ENCODE measurements at places on chromosomes 3 and 15.

DNA sequence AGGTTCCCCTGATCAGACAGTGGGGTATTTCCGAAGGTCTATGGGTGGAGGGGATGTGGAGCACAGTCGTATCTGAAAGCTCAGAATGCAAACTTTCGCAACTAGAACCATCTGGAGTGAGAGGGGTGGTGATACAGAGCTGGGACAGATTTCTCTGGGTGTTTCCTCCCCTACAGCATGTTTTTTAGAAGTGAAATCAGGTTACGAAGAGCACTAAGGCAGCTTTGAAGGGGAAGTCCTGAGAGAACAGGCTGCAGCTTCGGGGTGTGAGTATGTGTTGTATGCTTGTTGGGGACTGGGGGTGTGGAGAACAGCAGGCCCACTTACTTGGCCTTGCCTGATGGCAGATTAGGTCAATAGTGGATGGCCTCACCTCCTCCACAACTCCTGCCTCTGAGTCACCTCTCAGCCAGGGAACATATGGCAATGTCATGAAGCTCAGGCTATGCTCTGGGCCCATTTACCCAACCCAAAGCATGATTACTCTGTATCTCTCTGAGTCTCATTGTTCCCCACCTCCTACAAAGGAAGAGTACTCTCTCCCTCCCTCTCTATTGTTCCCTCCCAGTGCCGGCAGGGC, 107.2 kb upstream of the RASGRP1 start:
- no peak for DNase-seq

- DNase-seq: no peak
Measured at GRCh38 chr3:149975919-149976318, 5.2 kb upstream of the PFN2 start.

- DNase-seq: no peak
Measured at GRCh38 chr3:161690299-161690620, 193.7 kb downstream of the OTOL1 start.

DNA sequence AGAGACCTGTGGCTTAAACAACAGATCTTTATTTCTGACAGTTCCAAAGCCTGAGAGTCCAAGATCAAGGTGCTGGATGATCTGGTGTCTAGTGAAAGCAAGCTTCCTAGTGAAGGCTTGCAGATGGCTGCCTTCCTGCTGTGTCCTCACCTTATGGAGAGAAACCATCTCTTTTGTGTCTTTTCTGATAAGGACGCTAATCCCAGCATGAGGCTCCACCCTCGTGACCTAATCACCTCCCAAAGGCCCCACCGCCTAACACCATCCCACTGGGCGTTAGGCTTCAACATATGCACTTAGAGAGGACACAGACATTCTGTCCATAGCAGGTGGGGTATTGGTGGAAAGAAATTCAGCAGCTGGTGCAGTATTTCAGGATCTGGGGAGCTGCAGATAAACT, 19.8 kb upstream of the LYSMD4 start:
- DNase-seq: no peak

DNA sequence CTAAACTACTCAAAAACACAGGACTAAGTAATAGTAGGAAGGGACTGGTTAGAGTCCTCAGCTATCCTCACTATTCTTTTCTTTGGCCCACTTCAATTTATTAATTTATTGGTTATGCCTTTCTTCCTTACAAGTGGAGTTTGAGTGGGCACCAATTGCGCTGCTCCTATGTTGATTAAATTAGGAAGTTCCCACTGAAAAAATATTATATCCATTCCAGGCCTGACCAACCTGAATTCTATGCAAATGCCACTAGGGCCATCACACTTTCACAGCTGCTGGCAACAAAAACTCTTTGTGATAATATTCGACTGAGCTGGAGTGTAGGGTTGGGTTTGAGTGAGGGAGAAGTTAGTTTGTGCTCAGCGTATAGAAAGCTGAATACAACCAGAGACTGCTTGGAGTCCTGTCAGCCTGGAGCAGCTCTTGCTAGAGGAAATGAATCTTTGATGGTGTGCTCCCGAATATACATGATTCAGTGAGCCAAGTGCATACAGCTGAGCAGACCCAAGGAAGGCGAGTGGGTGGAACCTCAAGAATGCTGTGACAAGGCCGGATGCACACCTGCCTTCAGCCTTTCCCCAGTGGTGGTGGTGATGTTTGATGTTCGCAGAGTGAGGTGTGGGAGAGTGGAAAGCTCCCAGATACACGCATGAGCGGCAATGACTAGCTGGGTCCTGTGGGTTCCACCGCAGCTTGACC, 1.5 kb downstream of the ARHGEF3 start:
- peak; percentile 42 for DNase-seq
